A549 treated with CpdA at 1 μM for 4 hours (cell line): ENCODE measurements at places on chromosomes 2 and 18. TPM values are rescaled to one million over a fixed set of nuclear protein-coding genes. Genes with fewer than 3 reads are reported as not detected.

Gene CRYGD
- total RNA-seq, result not detected in 5 replicates

Gene RNU2-63P
- not detected in 5 replicates for total RNA-seq

Gene CXCR4
- total RNA-seq, result 0.41 to 1.0 TPM (median 0.55 TPM) in 5 replicates

Gene MSGN1
- not detected in 5 replicates for total RNA-seq

Gene CCL20
- total RNA-seq, result 1.8 to 4.4 TPM (median 2.7 TPM) in 5 replicates

Gene GLI2
- 18.5 to 27.5 TPM (median 23.5 TPM) in 5 replicates for total RNA-seq

Gene STARD6
- 0.22 TPM in 1 of 5 replicates, not detected in the others for total RNA-seq

Gene IGFBP5
- 0.21 to 0.31 TPM (median 0.30 TPM) in 5 replicates for total RNA-seq

Gene ZNF385B
- 0.03 TPM in 1 of 5 replicates, not detected in the others for total RNA-seq

Gene NRP2
- total RNA-seq, result 90.6 to 172 TPM (median 147 TPM) in 5 replicates

Gene TRAK2
- 11.2 to 15.7 TPM (median 12.7 TPM) in 5 replicates for total RNA-seq

Gene MOGAT1
- total RNA-seq, result not detected in 5 replicates

Gene UGT1A4
- 0.07 TPM in 1 of 5 replicates, not detected in the others for total RNA-seq

Gene IL18RAP
- total RNA-seq, result 0.03 TPM in 1 of 5 replicates, not detected in the others

Gene DSG4
- total RNA-seq, result not detected in 5 replicates

Gene PPIL3
- 23.4 to 32.4 TPM (median 26.2 TPM) in 5 replicates for total RNA-seq

Gene PJVK
- 1.2 to 1.9 TPM (median 1.7 TPM) in 5 replicates for total RNA-seq

Gene SRD5A2
- 0.02 to 0.04 TPM in 2 of 5 replicates, not detected in the others for total RNA-seq

Gene COLEC12
- total RNA-seq, result 0.03 to 0.07 TPM (median 0.06 TPM) in 3 of 5 replicates, not detected in the others

Gene AFF3
- 0.01 to 0.11 TPM (median 0.02 TPM) in 3 of 5 replicates, not detected in the others for total RNA-seq

Gene ATP6V1B1
- 1.5 to 2.5 TPM (median 2.4 TPM) in 4 of 5 replicates, not detected in the other for total RNA-seq

Gene CCBE1
- 6.9 to 14.3 TPM (median 8.6 TPM) in 5 replicates for total RNA-seq

Gene LCT
- 0.03 to 0.05 TPM (median 0.03 TPM) in 3 of 5 replicates, not detected in the others for total RNA-seq

Gene HAAO
- total RNA-seq, result 0.03 to 0.19 TPM in 2 of 5 replicates, not detected in the others

Gene FBLN7
- total RNA-seq, result 0.42 to 0.51 TPM (median 0.45 TPM) in 5 replicates

Gene IL1F10
- not detected in 5 replicates for total RNA-seq

Gene AP1S3
- 18.8 to 44.4 TPM (median 25.2 TPM) in 5 replicates for total RNA-seq

Gene UBR3
- 9.9 to 13.1 TPM (median 10.5 TPM) in 5 replicates for total RNA-seq

Gene PPP1R7
- 58.3 to 73.5 TPM (median 61.4 TPM) in 5 replicates for total RNA-seq

Gene NAT8
- total RNA-seq, result not detected in 5 replicates

Gene PIEZO2
- total RNA-seq, result 0.41 to 0.79 TPM (median 0.58 TPM) in 5 replicates

Gene C2orf74
- total RNA-seq, result 15.9 to 23.9 TPM (median 16.7 TPM) in 5 replicates

Gene IL36G
- 0.10 TPM in 1 of 5 replicates, not detected in the others for total RNA-seq

Gene TEX44
- total RNA-seq, result not detected in 5 replicates

Gene PTPRM
- 28.0 to 35.0 TPM (median 30.4 TPM) in 5 replicates for total RNA-seq

Gene ATP5F1A
- total RNA-seq, result 301 to 334 TPM (median 318 TPM) in 5 replicates

Gene TXNDC2
- 0.10 to 0.35 TPM (median 0.21 TPM) in 5 replicates for total RNA-seq

Gene GCA
- total RNA-seq, result 3.5 to 10.1 TPM (median 6.1 TPM) in 5 replicates

Gene FBXO11
- 33.4 to 52.6 TPM (median 38.1 TPM) in 5 replicates for total RNA-seq

Gene NPHP1
- total RNA-seq, result 8.0 to 10.3 TPM (median 8.9 TPM) in 5 replicates

Gene CYBRD1
- 26.3 to 37.3 TPM (median 34.4 TPM) in 5 replicates for total RNA-seq

Gene ERFE
- total RNA-seq, result 6.3 to 8.2 TPM (median 6.9 TPM) in 5 replicates

Gene LONRF2
- total RNA-seq, result 3.0 to 4.1 TPM (median 3.8 TPM) in 5 replicates

Gene TNFRSF11A
- total RNA-seq, result 6.5 to 9.0 TPM (median 7.7 TPM) in 5 replicates

Gene GYPC
- not detected in 5 replicates for total RNA-seq

Gene CLEC4F
- total RNA-seq, result not detected in 5 replicates

Gene COL6A3
- 0.02 to 0.25 TPM (median 0.10 TPM) in 5 replicates for total RNA-seq

Gene THAP4
- 58.1 to 87.7 TPM (median 74.3 TPM) in 5 replicates for total RNA-seq

Gene MYO7B
- 0.12 to 0.32 TPM (median 0.21 TPM) in 5 replicates for total RNA-seq

Gene ABCB11
- 0.02 TPM in 1 of 5 replicates, not detected in the others for total RNA-seq

Gene ADD2
- total RNA-seq, result 17.7 to 27.3 TPM (median 22.9 TPM) in 5 replicates

Gene AKAIN1
- total RNA-seq, result not detected in 5 replicates

Gene AMER3
- not detected in 5 replicates for total RNA-seq
